Activated T-cell treated with anti-CD3 and anti-CD28 coated beads, Interleukin-2, amount 50 U/mL, for 72 hours (primary cell): ENCODE measurements at places on chromosomes 4 and X. TPM values are rescaled to one million over a fixed set of nuclear protein-coding genes. Genes with fewer than 3 reads are reported as not detected.

DNA sequence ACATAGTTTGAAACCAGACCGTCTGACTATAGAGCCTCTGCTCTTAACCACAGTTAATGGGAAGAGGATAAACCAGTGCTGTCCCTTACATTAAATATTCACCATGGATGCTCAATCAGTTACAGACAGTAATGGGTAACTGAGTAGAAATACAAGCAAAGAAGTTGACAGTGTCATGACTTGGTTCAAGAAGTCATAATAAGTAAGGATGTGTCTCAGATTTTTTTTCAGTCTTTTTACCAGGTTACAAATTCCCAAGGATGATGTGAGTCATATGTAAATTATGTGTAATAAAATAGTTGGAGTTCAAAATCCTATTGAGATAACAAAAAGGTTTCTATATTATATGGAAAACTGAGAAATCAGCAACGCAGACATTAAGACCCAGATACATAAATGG is 31.1 kb downstream of the ZCCHC4 start:
- no peak for DNase-seq

GRCh38 chr4:184408684-184409081 is 65.7 kb downstream of the IRF2 start:
- no peak for DNase-seq

GRCh38 chr4:72383439-72383838 is 185.6 kb downstream of the ADAMTS3 start:
- no peak for DNase-seq

DNA sequence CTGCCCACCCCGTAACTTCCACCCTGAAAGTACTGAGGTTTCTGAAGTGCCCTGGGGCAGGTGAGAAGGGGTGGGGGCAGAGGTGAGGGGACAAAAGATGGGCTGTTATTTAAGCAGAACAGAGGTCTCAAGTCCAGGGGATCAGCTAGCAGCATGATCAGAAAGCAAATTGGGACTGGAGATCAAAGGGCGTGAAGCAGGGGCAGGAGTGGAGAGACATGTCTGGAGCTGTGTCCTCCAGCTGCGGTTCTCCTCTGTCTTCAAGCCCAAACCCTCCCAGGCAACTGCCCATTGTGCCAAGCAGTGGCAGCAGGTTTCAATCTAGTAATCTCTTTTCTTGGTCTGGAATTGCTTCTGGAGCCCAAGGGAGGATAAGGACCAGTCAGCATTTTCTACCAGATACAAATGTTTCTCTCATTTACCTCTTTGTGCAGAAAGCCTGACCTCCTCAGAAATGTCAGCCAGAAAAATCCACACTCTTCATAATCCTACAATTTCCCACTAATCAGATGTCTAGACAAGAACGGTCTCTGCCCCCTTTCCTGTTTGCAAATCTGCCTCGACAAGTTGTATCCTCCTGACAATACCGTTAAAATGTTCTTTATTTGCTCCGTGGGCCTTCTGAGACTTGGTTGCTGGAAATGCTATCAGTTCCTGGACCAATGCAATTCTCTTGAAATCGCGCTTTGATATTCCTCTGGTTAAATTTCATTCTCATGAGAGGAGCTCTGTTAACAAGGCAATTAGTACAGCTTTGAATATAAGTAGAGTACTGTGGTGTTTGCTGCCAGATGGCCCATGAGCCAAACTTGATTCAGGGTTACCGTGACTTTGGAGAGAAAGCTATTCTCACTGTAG is 23.2 kb upstream of the RASL11B start:
- DNase-seq: no peak

- DNase-seq: no peak
These were observed 302.1 kb downstream of the KCTD8 start for GRCh38 chr4:44146516-44146915.

Gene SSX2
- total RNA-seq: not detected

Gene GLRA3
- not detected for total RNA-seq

Gene HTR2C
- not detected for total RNA-seq

Gene FGFBP1
- not detected for total RNA-seq

Gene TEC
- total RNA-seq: 4.6 TPM

Gene PNMA5
- not detected for total RNA-seq

Gene STARD8
- 1.1 TPM for total RNA-seq
